EH (cell line): ENCODE measurements at places on chromosomes 3 and 15.

GRCh38 chr3:89957451-89957850 lies 850.0 kb downstream of the EPHA3 start:
- no peak for DNase-seq

DNA sequence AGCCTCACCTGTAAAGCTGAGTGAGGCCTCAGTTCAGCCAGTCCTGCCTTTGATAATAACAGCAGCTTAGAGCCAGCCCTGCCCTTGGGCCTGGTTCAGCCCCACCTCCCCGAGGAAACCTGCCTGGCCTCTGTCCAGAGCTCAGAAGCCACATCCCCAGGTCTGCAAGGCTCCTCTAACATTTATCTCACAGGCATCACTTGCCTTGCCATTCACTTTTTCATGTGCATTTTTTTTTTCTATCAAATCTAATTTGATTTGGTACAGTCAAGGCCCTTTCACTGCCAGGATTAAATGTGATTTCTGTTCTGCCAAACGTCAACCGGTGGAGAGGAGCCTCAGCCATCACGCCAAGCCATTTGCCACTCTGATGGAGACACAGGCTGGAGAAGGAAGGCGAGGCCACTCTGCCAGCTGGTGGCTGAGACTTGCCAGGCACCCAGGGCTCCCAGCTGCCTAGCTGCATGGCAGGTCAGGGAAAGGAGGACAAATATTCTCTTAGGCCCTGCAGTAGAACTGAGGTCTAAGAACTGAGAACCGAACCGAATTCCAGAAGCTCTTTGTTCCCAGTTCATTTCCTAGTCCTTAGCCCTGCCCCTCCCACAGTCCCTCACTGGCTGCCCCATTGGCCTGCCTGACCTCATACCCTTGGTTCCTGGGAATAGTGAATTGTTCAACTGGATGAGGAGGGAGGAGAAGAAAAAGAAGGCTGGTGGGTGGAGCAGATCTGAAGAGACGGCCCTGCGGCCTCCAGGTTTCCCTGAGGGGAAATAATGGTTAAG lies 76.4 kb downstream of the SPSB4 start:
- no peak for DNase-seq

GRCh38 chr15:60493166-60493565 lies 14.2 kb upstream of the ICE2 start:
- no peak for DNase-seq

DNA sequence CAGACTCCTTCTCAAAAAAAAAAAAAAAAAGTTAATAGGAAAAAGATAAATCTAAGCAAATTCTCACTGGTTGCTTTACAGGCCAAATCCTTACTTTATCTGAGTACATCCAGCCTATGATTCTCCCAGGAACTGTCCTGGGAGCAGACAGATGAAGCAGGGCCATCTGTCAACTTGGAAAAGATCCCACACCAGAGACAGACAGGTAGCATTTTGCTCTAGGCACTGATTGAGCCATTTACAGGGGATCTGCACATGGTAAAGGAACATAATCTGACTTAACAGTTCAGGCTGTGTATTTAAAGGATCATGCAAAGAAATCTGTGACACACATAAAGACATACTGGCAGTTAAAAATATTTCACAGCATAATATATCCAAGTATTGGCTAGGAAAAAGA lies 1006.5 kb downstream of the TBL1XR1 start:
- no peak for DNase-seq

DNA sequence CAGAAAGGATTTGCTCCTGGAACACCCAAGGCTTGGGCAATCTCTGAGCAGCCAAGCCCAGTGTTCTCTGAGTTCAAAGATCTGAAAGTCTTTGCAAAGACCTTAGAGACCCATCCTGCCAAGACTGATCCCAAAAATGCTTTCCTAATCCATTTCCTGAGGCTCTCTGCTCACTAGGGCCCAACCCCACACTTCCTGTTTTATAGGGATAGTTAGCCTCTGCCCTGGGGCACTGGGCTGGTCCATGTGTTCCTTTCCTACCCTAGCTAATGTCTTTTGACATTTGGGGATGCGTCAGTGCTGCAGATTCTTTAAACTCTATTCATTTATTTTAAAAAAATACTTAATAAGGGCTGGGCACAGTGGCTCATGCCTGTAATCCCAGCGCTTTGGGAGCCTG lies 372.7 kb downstream of the ROBO2 start:
- DNase-seq: peak; percentile 96

GRCh38 chr15:77418391-77418965 lies 1.4 kb downstream of the PEAK1 start:
- DNase-seq: peak; percentile 84
